CD14-positive monocyte (primary cell): ENCODE measurements at places on chromosomes 2 and 18.
A peak's percentile ranks its signal among the peaks of the same experiment; 100 is the strongest.

- DNase-seq: no peak
Measured at GRCh38 chr2:150880986-150881385, 380.7 kb downstream of the RBM43 start.

GRCh38 chr2:241339839-241340630 lies 16.1 kb upstream of the FARP2 start:
- no peak for DNase-seq

GRCh38 chr18:80154293-80154692 lies 45.2 kb downstream of the ADNP2 start:
- peak; percentile 18 for DNase-seq

GRCh38 chr2:173146590-173146989 lies 70.9 kb downstream of the MAP3K20 start:
- no peak for DNase-seq

GRCh38 chr2:105645938-105646773 lies 98.6 kb upstream of the NCK2 start:
- DNase-seq: no peak

DNA sequence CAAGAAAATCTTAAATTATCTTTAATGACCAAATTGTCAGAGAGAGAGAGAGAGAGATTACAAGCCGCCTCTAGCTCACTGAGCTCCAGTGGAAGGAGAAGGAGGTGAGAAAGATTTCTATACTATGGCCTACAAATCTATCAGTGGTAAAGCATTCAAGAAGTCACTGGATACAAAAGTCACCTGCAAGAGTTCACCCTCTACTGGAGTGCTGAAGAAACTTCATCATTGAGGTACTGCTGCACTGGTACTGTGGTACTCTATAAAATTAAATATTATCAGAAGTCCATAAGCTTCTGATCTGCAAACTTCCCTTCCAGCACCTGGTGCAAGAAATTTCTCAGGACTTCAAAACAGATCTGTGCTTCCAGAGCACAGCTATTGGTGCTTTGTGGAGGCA lies 48.3 kb upstream of the AGPS start:
- no peak for DNase-seq

DNA sequence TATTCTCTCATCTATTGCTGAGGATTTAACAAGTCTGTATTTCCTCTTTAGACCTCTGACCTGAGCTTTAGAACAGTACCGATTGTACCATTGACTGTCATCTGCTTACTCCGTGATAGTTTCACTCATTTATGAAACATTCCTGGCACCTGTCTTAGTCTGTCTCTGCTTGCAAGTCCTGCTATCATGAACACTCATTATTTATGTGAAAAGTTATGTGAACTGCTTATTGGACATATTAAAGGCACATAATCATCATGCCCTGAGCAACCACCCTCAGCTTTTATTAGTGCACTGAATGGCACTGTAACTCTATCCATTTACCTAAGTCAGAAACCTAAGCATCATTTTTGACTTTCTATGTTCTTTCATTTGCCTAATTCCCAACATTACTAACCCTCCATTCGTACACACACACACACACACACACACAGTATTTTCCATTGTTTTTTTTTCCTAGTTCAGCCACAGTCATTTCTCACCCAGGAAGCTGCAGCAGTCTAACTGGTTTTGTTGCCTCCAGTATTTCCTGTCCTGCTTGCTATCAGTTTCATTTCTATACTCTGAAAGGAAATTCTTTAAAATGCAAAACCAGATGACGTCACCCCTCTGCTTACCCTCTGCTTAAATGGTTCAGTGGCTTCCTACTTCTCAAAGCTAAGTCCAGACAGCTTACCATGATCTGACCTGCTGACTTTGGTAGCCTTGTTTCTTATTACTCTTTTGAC lies 146.1 kb downstream of the HAUS1 start:
- DNase-seq: peak; percentile 81

GRCh38 chr18:68740966-68741365 lies 26.1 kb upstream of the TMX3 start:
- DNase-seq: no peak

- no peak for DNase-seq
Measured at GRCh38 chr2:1414121-1414520, 858 bp downstream of the TPO start.

- DNase-seq: no peak
Measured at GRCh38 chr2:171401947-171402346, 31.8 kb downstream of the METTL8 start.

DNA sequence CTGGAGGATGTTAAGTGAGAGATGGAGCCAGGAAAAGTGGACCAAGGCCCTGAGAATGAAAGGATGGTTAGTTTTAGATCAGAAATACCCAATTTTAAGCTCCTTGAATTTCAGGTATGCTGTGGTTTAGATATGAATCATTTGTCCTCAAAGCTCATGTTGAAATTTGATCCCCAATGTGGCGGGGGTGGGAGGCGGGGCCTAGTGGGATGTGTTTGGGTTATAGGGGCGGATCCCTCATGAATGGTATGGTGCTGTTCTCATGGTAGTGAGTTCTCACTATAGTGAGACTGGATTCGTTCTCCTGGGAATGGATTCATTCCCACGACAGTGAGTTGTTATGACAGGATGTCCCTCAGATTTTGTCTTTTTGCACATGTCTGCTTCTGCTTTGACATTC lies 11.4 kb downstream of the MYO5B start:
- DNase-seq: no peak

DNA sequence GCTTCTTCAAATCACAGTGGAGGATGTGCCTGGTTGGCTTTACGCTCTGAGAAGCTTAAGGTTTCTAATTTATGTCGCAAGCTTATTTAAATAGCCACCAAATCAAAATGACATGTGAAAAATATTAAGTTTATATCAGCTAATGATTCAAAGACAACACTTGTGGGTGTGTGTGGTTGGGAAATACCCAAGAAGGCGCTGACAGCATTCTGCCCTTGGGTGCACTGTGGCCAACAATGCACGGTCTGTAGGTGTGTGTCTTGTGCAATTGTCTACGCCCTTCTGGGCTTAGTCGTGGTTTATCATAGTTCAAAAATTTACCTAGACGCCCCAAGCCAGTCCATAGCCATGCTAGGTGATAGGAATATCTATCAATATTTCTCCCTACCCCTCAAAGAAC lies 60.9 kb downstream of the KCTD1 start:
- no peak for DNase-seq

GRCh38 chr2:111624411-111625156 lies 259.4 kb downstream of the ANAPC1 start:
- peak; percentile 95 for DNase-seq

- DNase-seq: peak; percentile 59
Measured at GRCh38 chr18:13558124-13558523, 168.2 kb downstream of the FAM210A start.

DNA sequence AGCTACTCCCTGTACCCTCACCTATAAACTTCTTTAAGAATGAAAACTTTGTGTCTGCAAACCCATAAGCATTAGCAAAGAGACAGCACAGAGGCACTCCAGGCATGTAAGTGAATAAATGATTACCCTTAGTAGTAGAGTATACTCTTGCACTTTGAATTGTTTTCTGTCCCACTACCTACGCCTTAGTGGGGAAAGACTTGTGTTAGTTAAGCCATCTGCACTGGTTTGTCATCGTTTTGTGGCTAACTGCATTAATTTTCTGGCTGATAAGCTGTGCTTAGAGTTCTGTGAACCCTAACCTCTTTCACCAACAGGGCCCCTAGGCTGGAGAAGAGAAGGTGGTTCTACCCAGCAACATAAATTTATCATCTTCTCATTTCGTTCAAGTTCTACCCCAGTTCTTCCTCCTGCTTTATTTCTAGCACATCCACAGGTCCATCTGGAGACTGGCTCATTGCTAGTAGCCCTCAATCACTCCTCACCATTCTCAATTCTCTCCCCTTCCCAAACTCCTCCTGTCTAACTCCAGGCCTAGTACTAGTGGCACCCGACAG lies 710 bp downstream of the LMAN2L start:
- DNase-seq: no peak

GRCh38 chr2:240127911-240128607 lies 8.0 kb downstream of the COPS9 start:
- DNase-seq: no peak

GRCh38 chr2:69560147-69560482 lies 83.4 kb downstream of the AAK1 start:
- no peak for DNase-seq

DNA sequence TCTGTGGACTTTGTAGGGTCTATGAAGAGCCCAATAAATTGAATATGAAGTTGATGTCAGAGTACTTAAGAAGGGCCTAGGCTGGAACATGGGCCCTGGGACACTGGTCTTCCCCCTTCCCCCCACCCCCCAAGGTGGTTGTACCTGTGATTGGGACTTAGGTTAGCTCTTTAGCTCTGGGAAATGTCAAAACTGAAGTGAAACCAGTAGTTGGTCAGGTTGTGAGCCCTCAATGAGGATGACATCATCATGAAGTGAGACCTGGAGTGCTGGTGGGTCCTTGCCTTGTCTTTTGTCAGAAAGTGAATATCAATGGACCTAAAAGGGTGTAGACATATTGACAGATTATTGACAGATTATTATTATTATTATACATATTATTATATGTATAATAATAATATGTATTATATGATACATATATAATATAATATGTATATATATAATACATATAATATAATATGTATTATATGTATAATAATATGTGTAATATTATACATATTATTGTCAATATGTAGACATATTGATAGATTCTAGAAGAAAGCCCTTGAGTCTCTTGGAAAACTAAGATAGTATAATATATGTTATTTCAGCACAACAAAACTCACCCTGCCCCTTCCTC lies 5.4 kb downstream of the MARS2 start:
- peak; percentile 7 for DNase-seq

DNA sequence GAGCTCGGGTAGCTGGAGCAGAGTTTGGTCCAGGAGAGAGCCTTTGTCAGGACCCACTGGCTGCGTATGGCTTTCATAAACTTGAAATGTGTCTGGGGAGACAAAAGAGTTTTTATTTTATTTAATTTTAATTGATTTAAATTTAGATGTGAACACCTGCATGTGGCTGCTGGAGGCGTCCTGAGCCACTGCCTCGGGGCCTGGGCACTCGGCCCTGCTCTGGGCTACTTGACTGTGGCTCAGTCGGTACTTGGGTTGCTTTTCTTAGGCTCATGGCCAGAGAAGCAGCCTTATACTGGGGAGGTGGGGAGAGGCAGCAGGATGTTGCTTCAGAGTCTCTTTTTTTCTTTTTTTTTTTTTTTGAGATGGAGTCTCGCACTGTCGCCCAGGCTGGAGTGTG lies 661.8 kb upstream of the HS6ST1 start:
- no peak for DNase-seq

GRCh38 chr2:221503965-221504364 lies 68.1 kb downstream of the EPHA4 start:
- DNase-seq: no peak

DNA sequence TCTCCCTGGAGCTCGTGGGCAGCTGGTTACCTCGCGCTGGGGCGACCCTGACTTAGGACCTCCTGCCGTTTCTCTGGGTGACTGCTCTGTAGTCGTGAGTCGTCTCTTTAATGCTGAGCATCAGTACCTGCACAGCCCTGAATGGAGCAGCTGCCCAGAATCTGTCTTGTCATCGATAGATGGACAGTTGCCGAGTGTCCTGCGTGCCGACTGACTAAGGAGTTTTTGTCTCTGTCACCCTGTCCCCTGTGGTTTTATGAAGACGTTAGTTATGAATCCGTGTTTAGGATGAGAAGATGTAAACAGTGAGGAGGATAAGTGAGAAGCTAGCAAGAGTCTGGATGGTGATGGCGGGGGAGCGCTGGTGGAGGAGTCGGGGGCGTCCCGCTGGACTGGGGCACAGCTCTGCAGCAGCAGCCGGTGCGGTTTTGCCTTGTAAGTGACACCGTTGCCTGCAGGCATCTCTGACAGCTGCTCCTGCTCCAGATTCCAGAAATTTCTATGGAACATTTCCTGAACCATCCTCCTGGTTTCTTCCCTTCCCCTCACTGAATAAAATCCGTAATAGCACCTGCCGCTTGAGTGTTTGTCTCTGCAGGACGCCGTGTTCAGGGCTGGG lies 13.3 kb downstream of the AGAP1 start:
- no peak for DNase-seq

- no peak for DNase-seq
Measured at GRCh38 chr2:45780541-45781463, 129.3 kb downstream of the PRKCE start.

DNA sequence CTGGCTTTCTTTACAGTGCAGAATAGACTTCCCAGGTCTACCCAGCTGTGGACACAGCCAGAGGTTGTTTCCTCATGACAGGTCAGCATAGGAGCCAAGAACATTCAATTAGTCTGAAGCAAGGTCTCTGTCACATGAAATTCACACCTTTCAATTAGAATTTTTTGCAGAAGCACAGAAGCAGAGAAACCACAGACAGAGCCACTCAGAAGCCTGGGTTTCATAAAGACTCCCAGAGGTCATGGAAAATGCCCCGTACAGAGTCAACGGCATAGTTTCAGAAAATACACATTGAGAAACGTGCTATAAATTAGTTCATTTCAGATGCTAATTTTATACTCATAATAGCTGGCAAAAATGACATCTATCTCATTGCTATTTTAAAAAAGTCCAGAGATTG lies 87.0 kb upstream of the TMEM200C start:
- DNase-seq: no peak

DNA sequence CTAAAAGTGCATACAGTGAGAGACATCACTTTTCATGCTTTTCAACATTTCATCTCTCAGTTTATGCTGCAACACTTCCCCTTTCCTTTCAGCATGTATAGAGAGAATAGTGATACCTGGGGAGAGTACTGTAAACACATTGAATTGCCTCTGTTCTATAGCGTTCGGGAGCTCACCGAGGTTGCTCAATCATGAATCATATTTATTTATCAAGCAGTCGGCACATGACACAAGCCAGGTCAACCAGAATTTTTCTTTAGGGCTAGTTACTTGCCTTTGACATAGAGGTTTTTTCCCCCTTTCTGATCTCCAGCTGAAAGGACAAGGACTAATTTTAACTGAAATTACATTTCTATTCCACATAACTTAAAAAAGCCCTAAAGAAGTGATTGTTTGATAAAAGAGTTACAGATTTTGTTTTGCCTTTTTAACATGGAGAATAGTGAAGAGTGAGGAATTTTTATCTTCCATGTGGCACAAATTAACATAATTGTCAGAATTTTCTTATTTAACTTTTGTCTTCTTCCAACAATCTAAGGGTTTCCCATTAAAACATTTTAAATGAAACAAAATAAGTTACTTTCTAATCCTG lies 690.9 kb upstream of the TMEFF2 start:
- DNase-seq: no peak

- no peak for DNase-seq
Measured at GRCh38 chr2:191265311-191266170, 20.3 kb downstream of the MYO1B start.

DNA sequence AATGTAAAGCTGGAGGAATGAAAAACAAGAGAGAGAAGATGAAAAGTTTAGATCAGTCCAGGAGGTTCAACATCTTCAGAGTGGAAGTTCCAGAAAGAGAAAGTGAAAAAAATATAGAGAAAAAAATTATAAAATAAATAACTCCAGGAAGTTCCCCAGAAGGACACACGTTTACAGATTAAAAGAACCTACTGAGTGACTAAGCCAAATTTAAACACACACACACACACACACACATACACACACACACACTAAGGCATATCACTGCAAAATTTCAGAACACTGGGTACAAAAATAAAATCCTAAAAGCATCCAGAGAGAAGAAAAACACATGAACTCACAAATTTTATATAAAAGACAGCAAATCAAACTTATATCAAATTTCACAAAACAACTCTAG lies 85.9 kb upstream of the PMAIP1 start:
- no peak for DNase-seq

- DNase-seq: no peak
Measured at GRCh38 chr2:69291004-69291650, 95.9 kb downstream of the GFPT1 start.
